Right atrium auricular region (tissue), 2 donors: ENCODE measurements at places on chromosomes 5 and 9. TPM values are rescaled to one million over a fixed set of nuclear protein-coding genes. Genes with fewer than 3 reads are reported as not detected.
A peak's percentile ranks its signal among the peaks of the same experiment; 100 is the strongest.

GRCh38 chr5:36111238-36111637 lies 40.4 kb downstream of the LMBRD2 start:
- H3K27ac ChIP-seq: no peak overlapping the region
- no peaks in the 10 kb centered on the region for H3K27me3 ChIP-seq
- no peaks in the 10 kb centered on the region for H3K4me1 ChIP-seq
- no peak for DNase-seq
- H3K36me3 ChIP-seq: peaks cover 47% of the 10 kb centered on the region
- no peak overlapping the region for H3K4me3 ChIP-seq

DNA sequence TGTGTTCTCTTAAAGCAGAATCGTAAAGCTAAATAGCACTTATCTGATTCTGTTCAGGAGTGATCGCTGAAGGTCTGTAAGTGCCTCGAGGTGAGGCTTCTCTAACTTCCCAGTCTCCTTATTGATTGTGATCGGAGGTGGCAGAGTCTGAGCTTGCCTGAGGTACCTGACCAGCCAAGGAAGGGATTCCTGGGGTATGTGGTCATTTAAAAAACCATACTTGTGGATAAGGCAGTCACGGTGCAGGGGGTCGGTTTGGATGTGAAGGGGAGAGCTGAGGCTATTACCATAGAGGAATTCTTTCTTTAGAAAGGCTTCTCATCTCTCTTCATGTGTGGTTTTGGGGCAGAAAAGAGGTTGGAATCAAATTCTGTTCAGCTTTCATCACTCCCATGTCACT lies 193.7 kb downstream of the TLE4 start:
- H3K27me3 ChIP-seq: no peaks in the 10 kb centered on the region
- no peaks in the 10 kb centered on the region for H3K36me3 ChIP-seq
- H3K4me3 ChIP-seq: no peak overlapping the region
- H3K27ac ChIP-seq: no peak overlapping the region
- DNase-seq: no peak

GRCh38 chr9:126799034-126799433 lies 5.8 kb upstream of the ZBTB43 start:
- H3K4me1 ChIP-seq: no peaks in the 10 kb centered on the region
- H3K36me3 ChIP-seq: no peaks in the 10 kb centered on the region
- DNase-seq: no peak
- H3K27me3 ChIP-seq: no peaks in the 10 kb centered on the region
- H3K27ac ChIP-seq: no peak overlapping the region

DNA sequence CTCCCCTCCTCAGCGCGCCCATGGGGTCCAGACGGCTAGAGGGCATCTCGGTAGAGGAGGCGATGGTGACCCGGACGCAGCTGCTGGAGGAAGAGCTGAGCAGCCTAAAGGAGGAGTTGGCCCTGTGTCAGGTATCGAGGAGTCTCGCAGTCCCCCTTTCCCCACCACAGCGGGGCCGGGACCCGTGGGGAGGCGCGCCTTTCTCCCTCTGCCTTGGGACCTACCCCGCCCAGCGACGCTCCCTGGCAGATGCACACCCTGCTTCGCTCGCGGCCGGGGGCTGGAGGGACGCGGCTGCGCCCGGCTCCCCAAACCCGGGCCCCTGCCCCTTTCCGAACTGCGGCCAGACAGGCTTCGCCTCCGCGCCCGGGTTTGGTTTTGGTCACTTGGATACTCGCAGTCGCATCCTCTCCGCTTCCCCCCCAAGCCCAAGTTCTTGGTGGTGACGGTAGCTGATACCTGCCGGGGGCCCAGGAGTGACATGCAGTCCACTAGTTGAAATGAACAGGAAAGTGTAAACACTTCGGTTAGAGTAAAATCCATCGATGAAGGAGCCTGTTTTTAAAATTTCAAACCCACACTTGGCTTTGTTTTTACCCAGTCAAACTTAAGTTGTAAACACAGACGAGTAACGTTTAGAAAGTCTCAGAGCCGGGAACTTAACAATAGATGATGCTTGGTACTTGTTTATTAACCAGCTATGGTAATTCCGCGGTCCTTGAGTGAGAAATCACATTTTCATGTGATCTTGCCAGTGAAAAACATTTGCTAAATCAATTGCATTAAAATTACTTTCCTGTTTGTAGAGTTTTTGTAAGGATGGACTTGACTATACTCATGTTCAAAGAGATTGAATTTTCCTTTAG lies 688 bp downstream of the CNTLN start:
- H3K4me1 ChIP-seq: peaks cover 8% of the 10 kb centered on the region
- DNase-seq: no peak
- H3K27me3 ChIP-seq: no peaks in the 10 kb centered on the region
- H3K4me3 ChIP-seq: peak overlapping the region; percentile 95
- H3K27ac ChIP-seq: peak overlapping the region; percentile 96

- DNase-seq: peak; percentile 57
- no peaks in the 10 kb centered on the region for H3K36me3 ChIP-seq
- no peak overlapping the region for H3K4me3 ChIP-seq
Measured at GRCh38 chr5:171422902-171423663, 3.6 kb downstream of the FGF18 start.

DNA sequence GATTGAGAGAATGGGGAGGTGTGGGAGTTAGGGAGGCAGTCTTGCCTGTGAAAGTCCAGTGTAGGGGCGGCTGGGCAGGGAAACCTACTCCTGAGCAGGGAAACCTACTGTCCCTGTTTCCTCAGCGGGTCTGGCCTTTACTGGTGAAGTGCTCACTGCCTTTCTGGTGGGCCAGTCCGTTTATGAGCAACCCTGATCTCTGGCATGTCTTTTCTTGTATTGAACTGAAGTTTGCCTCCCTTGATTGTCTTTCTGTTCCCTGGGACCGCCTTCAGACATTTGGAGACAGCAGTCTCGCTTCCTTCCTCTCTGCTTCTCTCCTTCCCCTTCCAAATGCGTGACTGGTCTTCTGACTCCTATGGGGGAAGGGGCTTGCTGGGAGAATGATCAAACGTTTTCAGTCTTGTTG lies 2.9 kb downstream of the SNX18 start:
- no peaks in the 10 kb centered on the region for H3K27me3 ChIP-seq
- H3K4me3 ChIP-seq: peak overlapping the region; percentile 92
- DNase-seq: no peak
- H3K27ac ChIP-seq: peak overlapping the region; percentile 91

DNA sequence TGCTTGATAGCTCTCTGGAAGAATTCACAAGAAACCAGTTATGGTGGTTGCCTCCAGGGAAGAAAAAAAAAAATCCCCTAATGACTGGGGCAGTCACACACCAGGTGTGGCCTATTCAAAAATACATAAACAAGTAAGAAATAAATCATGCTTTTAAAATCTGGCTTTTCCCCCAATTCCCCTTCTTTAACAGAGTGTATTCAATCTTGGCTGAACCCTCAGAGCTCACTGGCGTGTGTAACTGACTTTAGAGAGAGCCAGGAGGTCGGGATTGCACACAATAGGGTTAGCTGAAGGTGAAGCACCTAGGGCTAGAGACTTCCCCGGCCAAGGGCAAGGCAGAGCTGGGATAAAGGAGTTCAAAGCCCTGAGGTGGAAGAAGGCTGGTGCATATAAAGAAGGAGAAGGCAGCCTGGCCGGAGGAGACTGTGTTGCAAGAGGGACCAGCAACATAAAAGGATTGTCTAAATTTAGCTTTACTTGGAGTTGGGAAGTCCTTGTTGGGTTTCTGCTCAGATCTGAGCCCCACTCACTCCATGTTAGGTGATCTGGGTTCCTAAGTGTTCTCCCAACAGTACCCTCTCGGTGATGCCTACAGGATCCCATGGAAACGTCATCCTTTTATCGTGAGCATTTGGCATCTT lies 19.7 kb downstream of the FNBP1 start:
- no peaks in the 10 kb centered on the region for H3K27me3 ChIP-seq
- H3K4me3 ChIP-seq: no peak overlapping the region
- H3K4me1 ChIP-seq: peaks cover 18% of the 10 kb centered on the region
- H3K36me3 ChIP-seq: no peaks in the 10 kb centered on the region

DNA sequence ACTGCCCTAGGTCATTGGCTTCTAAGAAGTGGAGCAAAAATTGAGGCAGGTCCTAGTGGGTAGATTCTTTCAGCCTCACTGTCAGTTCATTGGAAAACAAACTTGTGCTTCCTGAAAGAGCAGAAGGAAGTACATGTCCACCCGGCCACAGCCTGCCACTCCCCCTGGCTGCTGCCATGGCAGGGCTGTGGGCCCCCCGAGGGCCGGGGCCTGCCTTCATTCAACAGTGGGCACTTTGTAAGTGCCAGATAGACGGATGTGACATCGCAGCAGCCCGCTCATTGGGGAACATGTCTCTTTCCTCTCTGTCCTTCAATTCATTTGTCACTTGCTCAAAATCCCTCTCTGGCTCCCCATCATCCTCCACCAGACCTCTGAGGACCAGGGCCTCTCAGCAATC lies 20.6 kb upstream of the NEURL1B start:
- no peaks in the 10 kb centered on the region for H3K27me3 ChIP-seq
- H3K27ac ChIP-seq: no peak overlapping the region
- no peak for DNase-seq
- no peak overlapping the region for H3K4me3 ChIP-seq

GRCh38 chr9:6229619-6230018 lies 14.0 kb downstream of the IL33 start:
- no peaks in the 10 kb centered on the region for H3K4me1 ChIP-seq
- H3K4me3 ChIP-seq: no peak overlapping the region
- peak overlapping the region; percentile 40 for H3K27ac ChIP-seq
- no peaks in the 10 kb centered on the region for H3K27me3 ChIP-seq
- no peaks in the 10 kb centered on the region for H3K36me3 ChIP-seq
- DNase-seq: no peak

- no peak for DNase-seq
- no peaks in the 10 kb centered on the region for H3K36me3 ChIP-seq
- peak overlapping the region; percentile 79 for H3K27ac ChIP-seq
- no peak overlapping the region for H3K4me3 ChIP-seq
- H3K4me1 ChIP-seq: peaks cover 41% of the 10 kb centered on the region
- H3K27me3 ChIP-seq: no peaks in the 10 kb centered on the region
Measured at GRCh38 chr9:130330202-130330862, 64.8 kb downstream of the HMCN2 start.

DNA sequence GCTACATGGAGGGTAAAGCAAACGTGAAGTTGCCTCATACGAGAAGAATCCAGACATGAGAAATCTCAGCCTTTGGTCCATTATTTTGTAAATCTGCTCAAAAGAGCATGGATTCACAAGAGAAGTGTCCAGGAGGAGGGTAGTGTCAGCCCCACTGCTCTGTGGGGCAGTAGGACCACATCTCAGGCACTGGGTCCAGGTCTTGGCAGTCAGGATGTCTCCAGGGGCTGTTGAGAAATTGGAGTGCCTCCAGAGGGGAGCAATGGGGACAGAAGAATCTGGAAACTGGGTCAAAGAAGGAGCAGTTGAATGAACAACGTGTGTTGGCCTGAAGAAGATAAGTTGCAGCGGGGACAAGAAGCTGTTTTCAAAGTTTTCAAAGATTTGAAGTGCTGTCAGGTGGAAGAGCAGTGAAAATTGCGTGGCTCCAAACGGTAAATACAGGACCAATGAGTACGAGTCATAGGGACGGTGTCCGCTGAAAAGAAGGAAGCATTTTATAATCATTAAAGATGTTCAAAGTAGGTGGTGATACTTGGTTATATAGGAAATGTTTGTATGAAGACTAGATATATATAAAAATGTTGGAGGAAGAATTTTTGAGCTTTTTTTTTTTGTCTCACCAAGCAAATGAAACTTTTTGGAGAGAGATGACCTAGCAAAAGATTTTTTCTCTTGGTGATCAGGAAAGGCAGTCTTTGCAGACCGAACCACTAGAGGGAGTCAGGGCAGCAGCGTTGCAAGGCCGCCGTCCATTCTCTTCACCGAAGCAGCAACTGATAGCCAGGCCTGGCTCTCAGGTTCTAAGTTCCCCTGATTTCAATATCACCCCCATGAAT lies 57.1 kb upstream of the ZBED3 start:
- H3K4me1 ChIP-seq: no peaks in the 10 kb centered on the region
- no peaks in the 10 kb centered on the region for H3K27me3 ChIP-seq
- no peak overlapping the region for H3K27ac ChIP-seq
- H3K36me3 ChIP-seq: no peaks in the 10 kb centered on the region

- DNase-seq: no peak
- no peaks in the 10 kb centered on the region for H3K4me1 ChIP-seq
- no peaks in the 10 kb centered on the region for H3K27me3 ChIP-seq
- peak overlapping the region; percentile 72 for H3K27ac ChIP-seq
Measured at GRCh38 chr5:116576053-116576713, 1.6 kb upstream of the SEMA6A start.

GRCh38 chr9:127634698-127635097 lies 22.6 kb downstream of the STXBP1 start:
- no peak overlapping the region for H3K27ac ChIP-seq
- no peak overlapping the region for H3K4me3 ChIP-seq
- no peaks in the 10 kb centered on the region for H3K36me3 ChIP-seq
- H3K4me1 ChIP-seq: peaks cover 27% of the 10 kb centered on the region
- H3K27me3 ChIP-seq: no peaks in the 10 kb centered on the region
- no peak for DNase-seq

GRCh38 chr5:92580814-92581213 lies 1000.2 kb downstream of the NR2F1-AS1 start:
- no peaks in the 10 kb centered on the region for H3K36me3 ChIP-seq
- no peak for DNase-seq
- H3K4me1 ChIP-seq: no peaks in the 10 kb centered on the region
- no peak overlapping the region for H3K4me3 ChIP-seq

- DNase-seq: no peak
- no peak overlapping the region for H3K4me3 ChIP-seq
- peaks cover 39% of the 10 kb centered on the region for H3K36me3 ChIP-seq
- H3K27ac ChIP-seq: no peak overlapping the region
- H3K27me3 ChIP-seq: no peaks in the 10 kb centered on the region
Measured at GRCh38 chr9:70297141-70297540, 38.4 kb downstream of the SMC5 start.

DNA sequence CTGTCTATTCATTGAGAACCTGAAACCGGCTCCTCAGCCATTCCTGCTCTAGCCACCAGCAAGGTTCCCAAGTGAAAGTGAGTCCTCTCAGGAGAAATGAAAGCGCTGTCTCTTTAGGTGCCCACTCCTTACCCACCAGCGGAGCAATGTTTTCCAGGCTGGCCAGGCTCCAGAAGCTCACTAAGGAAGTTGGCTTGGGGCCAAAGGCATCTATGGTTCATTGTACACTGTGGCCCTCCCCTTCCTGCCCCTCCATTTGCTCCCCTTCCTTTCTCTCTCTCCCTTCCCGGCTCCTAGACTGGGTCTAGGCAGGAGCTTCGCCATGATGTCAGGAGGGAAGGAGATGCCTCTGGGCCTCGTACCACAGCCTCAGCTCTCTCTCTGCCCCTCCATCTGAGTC lies 1.1 kb upstream of the GABRP start:
- H3K27ac ChIP-seq: no peak overlapping the region
- no peak overlapping the region for H3K4me3 ChIP-seq

GRCh38 chr9:128634651-128635262 lies 21.9 kb downstream of the DYNC2I2 start:
- DNase-seq: no peak
- H3K27me3 ChIP-seq: no peaks in the 10 kb centered on the region
- no peak overlapping the region for H3K4me3 ChIP-seq
- H3K27ac ChIP-seq: peak overlapping the region; percentile 85
- H3K36me3 ChIP-seq: peaks cover 47% of the 10 kb centered on the region

ROR2 gene
- total RNA-seq: 21.8 TPM

LCN1 gene
- total RNA-seq: not detected

LMNB1 gene
- total RNA-seq: 2.6 TPM

FYB1 gene
- total RNA-seq: 8.4 TPM

C9 gene
- not detected for total RNA-seq

GPR151 gene
- total RNA-seq: not detected

C5orf46 gene
- 2.7 TPM for total RNA-seq

PCDHB10 gene
- 2.5 TPM for total RNA-seq

RLN2 gene
- not detected for total RNA-seq

RETREG1 gene
- total RNA-seq: 102 TPM

MYO10 gene
- 3.8 TPM for total RNA-seq
